Endodermal cell (in vitro differentiated cells): ENCODE measurements at places on chromosomes 11 and 22. TPM values are rescaled to one million over a fixed set of nuclear protein-coding genes. Genes with fewer than 3 reads are reported as not detected.

OR6T1 gene
- total RNA-seq, result not detected in 2 replicates

DNA sequence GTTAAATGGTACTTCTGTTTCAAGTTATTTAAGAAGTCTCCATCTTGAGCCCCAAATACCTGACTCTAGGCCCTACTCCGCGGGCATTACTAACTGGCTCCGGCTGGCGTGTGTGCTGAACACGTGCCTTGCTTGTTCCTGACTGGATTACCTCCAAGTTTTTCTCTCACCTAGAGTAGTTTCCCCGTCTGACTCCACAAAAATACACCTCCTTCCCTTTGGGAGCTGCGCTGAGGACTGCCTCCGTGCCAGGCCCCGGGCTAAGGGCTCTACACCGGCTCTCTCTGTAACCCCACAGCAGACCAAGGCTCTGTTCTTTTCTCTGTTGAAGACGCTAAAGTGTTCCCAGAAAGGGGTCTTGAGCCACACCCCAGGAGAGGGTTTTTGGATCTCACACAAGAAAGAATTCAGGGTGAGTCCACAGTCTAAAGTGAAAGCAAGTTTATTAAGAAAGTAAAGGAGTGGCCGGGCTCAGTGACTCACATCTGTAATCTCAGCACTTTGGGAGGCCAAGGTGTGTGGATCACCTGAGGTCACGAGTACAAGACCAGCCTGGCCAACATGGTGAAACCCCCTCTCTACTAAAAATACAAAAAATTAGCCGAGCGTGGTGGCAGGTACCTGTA, 61.8 kb downstream of the ANO1 start:
- DNase-seq, result no peak

GRCh38 chr11:8286886-8287285, 23.2 kb upstream of the LMO1 start:
- DNase-seq, result no peak

DNA sequence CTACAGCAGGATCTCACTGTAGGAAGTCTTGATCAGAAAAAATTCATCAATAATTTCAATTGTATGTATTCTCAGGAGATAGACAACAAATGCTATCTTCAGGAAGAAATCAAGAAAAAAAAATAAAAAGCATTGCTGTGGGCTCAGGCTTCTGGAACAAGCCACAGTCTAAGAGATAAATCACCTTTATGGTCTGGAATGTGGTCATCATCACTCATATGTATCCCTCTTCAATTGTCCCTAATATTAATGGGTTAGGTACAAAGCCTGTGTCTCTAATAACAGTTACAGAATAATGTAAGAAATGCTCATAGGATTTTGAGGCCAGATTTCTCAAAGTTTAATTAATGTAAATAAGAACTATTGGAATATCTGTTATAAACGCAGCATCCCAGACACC, 305.9 kb upstream of the ANO3 start:
- DNase-seq, result no peak

- no peak for DNase-seq
Measured at GRCh38 chr11:7551571-7551970, 37.8 kb downstream of the PPFIBP2 start.

CARNS1 gene
- 1.9 to 3.1 TPM (median 2.2 TPM) in 3 replicates for total RNA-seq

DNA sequence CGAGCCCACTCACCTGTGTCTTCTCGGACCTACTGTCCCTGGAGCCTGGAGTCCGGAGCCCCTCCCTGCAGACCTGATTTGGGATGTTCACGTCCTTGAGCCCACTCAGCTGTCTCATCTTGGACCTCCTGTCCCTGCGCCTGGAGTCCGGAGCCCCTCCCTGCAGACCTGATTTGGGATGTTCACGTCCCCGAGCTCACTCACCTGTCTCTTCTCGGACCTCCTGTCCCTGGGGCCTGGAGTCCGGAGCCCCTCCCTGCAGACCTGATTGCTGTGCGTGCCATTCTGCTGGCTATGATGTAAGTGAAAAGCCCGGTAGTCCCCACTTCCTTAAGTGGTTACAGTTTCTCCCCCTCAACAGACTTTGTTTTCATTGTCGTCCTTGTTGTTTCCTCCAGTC, 867.1 kb downstream of the BRD1 start:
- no peak for DNase-seq

- peak; percentile 41 for DNase-seq
Measured at GRCh38 chr22:39150848-39151215, 1.6 kb downstream of the CBX7 start.

PTPN5 gene
- total RNA-seq, result 29.8 to 51.1 TPM (median 51.0 TPM) in 3 replicates

GRCh38 chr11:32881286-32881685, 11.3 kb upstream of the QSER1 start:
- no peak for DNase-seq

DNA sequence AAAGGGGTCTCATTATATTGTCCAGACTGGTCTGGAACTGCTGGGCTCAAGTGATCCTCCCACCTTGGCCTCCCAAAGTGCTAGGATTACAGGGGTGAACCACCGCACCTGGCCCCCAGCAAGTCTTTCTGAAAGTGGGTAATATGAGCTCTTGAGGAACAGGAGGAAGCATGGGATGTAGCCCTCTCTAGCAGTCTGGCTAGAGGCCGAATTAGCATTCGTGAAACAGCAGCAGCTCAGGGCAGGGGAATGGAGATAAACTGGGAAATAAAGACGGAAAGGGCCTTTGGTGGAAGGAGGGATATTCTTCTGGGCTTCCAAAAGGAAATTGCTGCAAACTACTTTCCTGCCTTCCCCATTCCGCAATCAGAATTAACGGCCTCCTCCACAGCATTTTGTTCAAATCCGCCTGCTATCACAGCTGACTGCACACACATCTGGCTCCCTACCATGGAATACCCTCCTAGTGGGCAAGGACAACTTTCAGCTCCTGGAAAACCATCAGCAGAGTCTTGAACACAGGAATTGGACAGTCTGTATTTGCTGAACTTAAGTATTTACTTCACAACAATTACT, 44.3 kb downstream of the MICAL3 start:
- DNase-seq, result no peak

DMC1 gene
- 5.7 to 6.8 TPM (median 6.8 TPM) in 3 replicates for total RNA-seq

DNA sequence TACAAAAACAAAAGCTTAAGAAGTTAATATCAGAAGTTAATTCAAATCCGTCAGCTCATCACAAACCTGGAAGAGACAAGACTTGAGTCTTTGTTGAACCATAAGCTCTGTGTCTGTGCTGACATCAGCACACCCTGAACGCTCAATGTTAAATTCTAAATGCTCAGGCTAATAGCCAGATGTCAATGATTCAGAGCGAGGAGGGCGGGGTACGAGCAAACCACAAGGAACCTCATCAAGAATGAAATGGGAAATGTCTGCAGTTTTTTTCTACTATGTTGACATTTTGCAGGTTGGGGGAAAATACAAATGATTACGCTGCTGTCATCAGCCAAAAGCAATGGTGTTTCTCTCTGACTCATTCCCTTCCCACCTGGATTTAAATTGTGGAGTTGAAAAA, 1057.2 kb downstream of the NTM start:
- DNase-seq, result no peak

EFCAB6 gene
- total RNA-seq, result 1.4 to 1.8 TPM (median 1.6 TPM) in 3 replicates

PATE4 gene
- not detected in 2 replicates for total RNA-seq

GRCh38 chr11:99934008-99934407, 753.1 kb upstream of the ARHGAP42 start:
- DNase-seq, result no peak

DNA sequence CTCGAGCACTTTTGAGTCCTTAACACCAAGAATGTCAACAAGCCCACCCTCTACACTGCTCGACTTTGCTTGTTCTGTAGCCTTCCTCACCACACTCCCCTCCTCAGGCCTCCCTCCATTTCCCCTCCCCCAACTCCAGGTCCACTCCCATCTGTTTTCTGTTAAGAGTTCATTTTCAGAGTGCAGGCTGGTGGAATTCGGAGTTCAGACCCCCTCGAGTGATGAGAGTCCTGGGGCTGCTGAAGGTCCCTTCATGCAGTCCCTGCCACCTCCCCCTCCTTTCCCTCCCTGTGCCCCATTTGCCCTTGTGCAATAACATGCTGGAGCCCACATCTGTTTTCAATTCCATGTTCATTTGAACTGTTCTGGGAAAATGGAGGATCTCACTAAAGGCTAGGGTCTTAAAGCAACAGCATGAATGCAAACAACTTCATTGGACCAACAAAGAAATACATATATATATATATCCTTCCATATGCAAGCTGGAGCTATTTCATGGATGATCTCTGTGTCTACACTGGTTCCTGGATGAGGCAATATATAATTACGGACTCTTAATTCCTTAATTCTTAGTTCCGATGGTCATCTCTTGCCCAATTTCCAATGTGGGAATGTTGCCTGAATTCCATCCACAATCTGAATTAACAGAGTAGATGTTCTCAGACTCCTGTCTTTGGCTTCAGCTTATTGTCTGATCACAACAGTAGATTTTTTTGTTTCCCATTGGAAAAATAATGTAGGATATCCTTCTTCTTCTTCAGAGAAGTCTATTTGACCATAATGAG, 340.4 kb downstream of the ETS1 start:
- no peak for DNase-seq

- DNase-seq, result no peak
Measured at GRCh38 chr11:102639656-102640055, 14.5 kb upstream of the MMP20 start.

DNA sequence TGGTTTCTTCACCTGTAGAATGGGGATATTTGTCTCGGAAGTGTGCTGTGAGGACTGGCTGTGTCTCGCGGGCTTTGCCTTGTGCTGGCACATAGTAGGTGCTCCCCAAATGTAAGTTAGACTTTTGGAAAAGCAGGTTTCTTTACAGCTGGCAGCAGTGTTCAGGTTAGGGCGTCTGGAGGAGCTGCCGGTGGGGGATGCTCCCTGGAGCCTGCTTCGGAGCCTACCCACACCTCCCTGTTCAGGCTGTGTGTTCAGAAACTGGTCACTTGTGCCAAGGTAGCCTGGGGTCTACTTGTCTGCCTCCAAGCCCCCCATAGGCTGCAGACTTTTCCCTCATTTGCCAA, 60.0 kb downstream of the OTOG start:
- DNase-seq, result no peak

C1QTNF5 gene
- 0.62 TPM in 1 of 2 replicates, not detected in the other for total RNA-seq

GRCh38 chr11:120182790-120183491, 27.9 kb upstream of the OAF start:
- DNase-seq, result peak; percentile 92

DNA sequence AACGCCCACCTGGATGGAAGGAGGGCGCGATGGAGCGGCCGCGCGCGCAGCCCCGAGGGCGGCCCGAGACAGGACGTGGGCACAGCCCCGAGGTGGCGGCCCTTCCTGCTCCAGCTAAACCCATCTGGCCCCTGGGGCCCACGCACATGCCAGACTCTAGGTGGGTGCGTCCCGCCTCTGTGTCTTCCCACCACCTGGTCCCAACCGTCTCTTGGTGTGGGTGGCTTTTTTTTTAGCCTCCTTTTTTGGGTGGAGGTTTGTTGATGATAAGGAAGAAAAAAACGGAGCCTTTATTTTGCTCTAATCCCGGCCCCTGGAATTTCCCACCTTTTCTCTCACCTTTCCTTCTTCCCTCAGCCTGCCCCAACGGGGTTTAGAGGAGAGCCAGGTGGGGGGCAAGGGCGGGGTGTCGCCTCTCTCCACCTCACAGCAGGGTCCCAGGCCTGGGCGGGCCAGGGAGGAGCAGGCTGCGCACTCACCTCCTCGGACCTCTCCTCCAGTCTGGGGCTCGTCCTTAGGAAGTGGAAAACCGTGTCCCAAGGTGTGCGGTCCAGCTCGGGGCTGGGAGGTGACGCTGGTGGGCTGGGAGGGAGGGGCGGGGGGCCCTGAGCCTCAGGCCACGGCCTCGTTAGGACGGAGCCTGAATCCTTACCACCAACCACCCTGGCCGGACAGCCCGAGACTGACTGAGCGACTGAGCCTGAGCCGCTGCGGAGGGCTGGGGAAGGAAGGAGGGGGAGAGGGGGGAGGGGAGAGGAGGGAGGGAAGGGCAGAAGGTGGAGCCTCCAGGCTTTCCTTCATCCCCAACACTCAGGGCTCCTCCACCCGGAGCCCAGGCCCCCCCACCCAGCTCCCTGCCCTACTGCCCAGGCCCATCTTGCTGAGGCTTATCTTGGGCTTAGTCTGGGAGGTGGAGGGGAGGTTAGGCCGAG, at the start of gene SOX10:
SOX10 (minus strand) TSS at position 696 of the 932 bp plus-strand sequence. CDS start 771 bp downstream, outside the sequence.
- DNase-seq, result peak; percentile 95

DNA sequence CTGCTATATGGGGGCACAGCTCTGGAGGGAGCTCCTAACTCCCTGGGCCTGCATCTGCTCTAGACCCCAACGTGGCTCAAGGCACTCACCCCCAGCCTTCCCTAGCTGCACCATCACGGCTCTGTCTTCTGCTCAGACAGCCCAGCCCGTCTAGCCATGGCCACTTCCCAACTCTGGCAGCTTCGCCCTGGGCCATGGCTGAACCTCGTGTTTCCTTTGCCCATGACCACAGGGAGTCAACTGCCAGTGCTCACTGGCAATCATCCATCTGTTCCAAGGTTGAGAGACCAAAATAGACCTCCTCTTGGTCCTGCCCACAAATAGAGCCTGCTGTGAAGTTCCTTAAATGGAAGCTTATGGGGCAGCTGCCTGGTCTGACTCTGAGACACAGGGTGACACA, 5.4 kb downstream of the LMO1 start:
- no peak for DNase-seq

KRTAP5-2 gene
- not detected in 2 replicates for total RNA-seq

GRCh38 chr11:103920449-103920848, 116.0 kb upstream of the DDI1 start:
- no peak for DNase-seq

DNA sequence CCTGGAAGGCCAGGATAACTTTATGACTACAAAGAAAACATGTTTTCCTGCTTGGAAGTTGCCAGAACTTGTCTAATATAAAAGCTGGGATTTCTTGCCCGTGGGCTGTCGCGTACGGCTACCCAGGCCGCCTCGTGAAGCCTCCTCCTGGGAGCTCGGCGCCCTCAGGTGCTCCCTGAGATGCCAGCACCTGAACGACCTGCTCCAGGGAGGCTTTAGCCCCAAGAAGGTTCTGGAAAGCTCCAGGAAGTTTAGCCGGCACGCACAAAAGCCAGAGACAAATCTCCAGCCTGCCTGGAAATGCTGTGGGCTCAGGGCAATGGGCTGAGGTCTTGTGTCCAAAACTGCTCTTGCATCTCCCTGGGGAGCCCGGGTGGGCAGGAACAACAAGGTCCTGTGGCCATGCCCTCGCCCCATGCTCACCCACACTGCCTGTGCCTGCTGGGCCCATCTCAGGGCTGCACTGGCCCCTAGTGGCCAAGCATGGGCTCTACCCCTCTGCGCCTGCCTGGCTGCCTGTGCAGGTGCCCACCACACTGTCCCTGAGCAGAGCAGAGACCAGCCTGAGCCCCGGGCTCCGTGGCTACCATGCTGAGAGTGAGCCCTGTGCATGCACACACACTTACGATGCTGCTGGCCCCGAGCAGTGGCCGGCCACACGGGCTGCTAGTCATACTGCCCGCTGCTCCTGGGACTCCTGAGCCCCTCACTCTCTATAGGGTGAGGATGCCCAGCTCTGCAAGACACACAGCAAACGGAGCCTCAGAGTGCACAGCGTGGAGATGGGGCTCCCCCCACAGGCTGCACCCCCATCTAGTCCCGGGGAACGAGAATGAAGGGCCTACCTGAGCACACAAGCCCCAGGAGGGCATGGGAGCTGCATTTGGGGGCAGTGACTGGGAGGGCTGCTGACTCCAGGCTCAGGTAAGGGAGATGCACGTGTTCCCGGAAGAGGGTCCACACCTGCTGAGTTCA, 4.9 kb upstream of the CELSR1 start:
- DNase-seq, result peak; percentile 95

- no peak for DNase-seq
Measured at GRCh38 chr11:33162831-33163230, 1.6 kb upstream of the CSTF3 start.

SLC37A2 gene
- 1.3 to 2.0 TPM (median 1.9 TPM) in 3 replicates for total RNA-seq
